Dermis blood vessel endothelial cell (primary cell): ENCODE measurements at places on chromosomes 5 and 9. TPM values are rescaled to one million over a fixed set of nuclear protein-coding genes. Genes with fewer than 3 reads are reported as not detected.

DNA sequence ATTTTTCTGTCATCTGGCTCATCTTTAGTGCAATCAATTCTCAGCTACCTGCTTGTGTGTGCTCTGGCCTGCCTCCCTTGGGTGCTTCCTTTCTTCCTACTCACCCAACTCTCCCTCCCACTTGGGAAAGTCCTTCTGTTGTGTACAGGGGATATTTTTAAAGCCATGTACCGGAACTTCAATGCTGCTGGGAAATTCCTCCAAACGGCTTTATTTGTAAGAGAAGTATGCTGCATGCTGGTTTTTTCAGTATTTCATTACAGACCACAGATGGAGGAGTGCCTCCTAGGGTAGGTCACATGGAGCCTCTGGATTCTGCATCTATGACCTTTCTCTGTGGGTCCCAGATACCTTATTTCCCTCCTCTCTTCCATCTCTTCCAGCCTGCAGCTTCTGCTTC is 5.4 kb upstream of the HMHB1 start:
- no peak for DNase-seq

DNA sequence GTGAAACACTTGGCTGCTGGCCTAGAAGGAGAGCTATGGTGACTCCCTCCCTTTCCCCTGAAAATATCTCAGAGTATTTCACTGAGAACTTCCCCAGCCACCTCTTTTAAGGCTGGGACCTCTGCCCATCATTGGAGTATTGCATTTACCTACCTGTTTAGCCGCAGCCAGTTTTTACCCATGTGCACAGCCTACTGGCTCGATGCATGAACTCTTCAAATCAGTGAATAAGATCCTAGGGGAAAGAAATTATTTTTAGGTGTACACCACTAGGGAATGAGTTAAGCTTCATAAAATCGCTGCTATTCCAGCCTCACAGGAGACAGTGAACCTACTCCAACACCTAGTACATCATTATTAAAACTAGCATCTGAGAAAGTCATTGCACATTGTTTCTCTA is 16.8 kb upstream of the FAM174A start:
- DNase-seq = no peak

DNA sequence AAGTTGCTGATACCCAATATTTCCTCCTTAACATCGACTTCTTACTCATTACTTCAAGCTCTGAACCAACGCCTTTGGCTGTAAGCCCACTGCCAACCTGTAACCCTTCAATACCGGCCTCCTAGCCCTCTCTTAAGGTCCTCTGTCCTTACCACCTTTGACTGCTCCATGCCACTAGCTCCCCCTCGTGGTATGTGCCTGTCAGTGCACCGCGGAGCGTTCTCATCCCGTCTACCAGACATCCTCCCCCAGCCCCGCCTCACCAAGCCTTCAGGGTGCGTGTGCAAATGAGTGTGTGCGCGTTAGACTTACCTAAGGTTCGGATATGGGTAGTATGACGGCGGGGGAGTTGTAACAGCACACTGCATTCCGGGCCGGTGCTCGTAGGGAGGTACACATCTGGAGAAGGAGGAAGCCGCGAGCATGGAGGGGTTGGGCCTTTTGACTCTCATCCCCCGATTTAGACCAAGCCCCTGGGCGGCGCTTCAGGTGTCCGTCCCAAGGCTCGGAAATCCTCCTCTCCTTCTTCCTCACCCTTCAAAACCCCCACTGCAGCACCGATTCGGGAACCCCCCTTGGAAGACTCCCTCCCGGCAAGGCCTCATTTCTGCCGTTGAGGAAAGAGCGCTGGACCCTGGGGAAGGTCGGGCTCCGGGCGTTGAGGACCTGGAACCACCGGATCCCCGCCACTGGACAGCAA is 2.8 kb upstream of the MYORG start:
- DNase-seq = peak; percentile 92

DNA sequence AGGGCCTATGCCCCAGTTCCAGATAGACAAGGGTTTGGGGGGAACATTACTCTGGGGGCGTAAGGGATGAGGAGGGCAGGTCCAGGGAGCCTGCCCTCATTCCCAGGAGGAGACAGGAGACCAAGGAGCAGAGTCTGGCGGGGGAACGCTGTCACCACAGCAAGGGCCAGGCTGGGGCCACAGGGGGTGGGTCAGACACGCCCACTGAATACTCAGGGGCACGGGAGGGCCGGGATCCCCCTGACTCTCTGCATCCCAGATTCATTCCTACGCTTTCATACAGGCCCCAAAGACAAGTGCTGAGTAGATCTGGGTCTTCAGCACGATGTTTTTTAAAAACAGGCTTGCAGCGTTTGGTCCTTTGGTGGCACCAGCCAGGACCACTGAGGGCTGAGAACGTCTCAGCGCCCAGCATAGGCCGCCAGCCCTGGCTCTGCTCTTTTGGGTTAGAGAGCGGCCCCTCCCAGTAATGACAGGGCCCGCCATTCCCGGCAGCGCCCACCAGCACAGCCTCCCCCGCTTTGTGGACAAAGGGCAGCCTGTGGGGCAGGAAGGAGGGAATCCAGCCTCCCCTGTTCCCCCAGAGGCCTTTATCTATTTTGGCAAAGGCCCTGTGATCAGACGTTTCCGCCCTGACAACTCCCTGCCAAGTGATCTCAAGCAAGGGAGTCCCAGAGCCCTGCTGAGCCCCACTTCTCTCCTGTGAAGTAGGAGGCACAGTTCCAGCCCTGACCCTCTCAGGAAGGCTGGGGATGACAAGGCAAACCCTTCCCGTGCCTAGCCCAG is 24.9 kb downstream of the NEK6 start:
- peak; percentile 60 for DNase-seq

DNA sequence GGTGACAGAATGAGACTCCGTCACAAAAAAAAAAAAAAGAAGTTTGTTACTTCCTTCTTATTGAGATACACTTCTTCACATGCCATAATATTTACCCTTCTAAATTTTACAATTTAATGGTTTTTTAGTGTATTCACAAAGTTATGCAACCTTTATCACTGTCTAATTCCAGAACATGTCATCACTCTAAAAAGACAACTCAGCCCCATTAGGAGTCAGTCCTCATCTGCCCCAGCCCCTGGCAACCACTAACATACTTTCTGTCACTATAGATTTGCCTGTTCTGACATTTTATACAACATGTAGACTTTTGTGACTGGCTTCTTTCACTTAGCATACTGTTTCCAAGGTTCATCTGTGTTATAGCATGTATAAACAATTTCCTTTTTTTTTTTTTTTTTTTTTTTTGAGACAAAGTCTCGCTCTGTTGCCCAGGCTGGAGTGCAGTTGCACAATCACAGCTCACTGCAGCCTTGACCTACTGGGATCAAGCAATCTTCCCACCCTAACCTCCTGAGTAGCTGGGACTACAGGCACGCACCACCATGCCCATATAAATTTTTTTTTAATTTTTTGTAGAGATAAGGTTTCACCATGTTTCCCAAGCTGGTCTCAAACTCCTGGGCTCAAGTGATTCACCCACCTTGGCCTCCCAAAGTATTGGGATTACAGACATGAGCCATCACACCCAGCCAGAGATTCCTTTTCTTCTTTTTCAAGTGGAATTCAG is 18.0 kb downstream of the AQP3 start:
- no peak for DNase-seq

Gene ITGA2
- 44.9 and 90.6 TPM in 2 replicates for total RNA-seq

DNA sequence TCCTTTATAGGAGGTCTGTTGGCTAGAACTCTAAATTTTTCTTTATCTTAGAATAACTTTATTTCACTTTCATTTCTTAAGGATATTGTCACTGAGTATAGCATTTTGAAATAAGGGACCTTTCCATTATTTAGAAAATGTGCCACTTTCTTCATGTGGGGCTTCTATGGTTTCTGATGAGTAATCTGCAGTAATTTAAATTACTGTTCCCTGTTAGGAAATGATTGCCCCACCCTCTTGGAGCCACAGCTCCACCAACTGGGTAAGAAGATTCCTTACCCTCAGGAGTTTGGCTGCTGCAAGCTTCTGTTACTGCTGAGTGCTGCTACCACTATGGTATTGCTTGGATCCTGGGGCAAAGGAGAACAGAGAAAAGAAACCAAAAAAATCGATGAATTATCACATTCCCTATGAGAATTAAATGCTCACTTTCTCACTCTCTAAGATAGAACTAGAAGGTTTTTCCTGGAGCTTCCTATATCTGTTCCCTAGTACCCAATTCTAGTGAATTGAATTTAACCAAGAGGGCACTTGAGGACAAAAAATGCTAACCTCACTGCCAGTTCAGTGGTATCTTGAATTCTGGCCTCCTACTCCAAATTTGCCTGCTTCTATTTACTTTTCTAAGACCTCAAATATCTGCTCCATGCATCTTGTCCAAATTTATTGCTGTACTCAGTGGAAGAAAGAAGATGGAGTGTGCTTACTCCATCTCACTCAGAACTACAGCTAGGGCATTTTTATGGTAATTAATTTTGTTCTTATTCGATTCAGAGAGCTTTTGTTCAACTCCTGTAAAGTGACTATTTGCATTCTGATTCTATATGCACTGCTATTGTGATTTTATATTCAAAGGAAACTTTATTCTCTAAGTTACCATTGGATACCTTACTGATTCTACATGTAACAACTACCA is 2111.3 kb downstream of the MAT2B start:
- DNase-seq = no peak

GRCh38 chr5:92206681-92207080 is 823.6 kb upstream of the ARRDC3 start:
- DNase-seq = no peak

GRCh38 chr5:148965511-148966265 is 97.2 kb downstream of the SH3TC2 start:
- peak; percentile 98 for DNase-seq

DNA sequence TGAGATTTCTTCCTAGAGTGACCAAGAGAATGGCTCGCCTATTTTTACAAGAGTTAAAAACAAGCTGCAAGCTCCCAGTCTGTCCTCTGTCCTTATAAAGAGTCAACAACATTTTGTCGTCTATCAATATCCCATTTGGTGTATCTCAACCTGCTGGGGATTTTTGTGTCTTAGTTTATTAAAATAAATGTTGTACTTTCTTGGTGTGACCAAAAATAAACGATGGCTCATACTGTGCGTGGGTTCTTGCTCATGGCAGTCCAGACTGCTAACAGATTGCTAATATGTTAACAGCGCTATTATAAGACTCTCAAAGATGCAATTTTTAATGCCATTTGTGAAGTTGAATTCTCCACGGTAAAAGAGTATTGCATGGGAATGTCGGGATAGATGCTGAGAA is 569.9 kb downstream of the GABRG2 start:
- DNase-seq = no peak

Gene CBY3
- total RNA-seq = not detected in 2 replicates

DNA sequence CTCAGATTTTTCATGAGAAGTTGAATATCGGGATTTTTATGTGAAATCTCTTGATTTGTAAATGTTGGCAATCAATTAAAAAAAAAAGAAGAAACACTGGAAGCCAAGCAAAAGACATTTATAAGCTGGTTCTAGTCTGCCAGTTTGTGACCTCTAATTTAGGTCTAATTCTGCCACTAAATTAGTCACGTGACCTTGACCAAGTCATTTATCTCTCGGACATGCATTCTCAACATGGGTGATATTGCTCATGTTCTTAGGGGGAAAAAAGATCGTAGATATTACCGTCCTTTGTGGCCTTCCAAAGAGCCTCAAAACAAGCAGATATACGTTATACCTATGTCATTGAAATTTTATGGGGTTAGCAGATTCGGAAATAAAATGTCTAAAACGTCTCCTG is 52.9 kb upstream of the PTPDC1 start:
- peak; percentile 11 for DNase-seq

Gene IL3
- not detected in 2 replicates for total RNA-seq
